ENCODE measurements at places on chromosomes 2 and 18.

DNA sequence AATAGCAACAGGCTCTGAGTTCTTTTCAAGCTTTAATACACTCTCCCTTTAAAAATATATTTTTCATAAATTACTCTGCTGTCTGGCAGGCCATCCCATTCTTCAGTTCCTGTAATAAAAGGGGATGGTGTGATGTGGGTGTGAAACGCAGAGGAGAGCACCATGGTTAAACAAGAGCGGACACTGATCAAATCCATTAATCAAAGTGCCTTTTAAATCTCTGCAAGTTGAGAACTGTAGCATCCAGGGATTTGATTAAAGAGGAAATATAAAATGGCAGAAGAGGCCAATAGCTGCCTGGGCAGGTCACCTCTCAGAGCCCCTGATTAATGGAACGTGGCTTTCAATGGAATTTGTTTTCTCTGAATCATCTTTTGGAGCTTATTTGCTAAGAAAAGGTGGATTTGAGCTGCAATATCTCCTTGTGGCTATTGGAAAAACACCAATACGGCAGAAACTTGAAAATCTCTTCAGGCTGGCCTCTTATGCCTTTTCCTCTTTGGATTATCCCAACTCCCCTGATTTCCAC is 96.9 kb downstream of the ACTR3 start:
- no peak for DNase-seq

DNA sequence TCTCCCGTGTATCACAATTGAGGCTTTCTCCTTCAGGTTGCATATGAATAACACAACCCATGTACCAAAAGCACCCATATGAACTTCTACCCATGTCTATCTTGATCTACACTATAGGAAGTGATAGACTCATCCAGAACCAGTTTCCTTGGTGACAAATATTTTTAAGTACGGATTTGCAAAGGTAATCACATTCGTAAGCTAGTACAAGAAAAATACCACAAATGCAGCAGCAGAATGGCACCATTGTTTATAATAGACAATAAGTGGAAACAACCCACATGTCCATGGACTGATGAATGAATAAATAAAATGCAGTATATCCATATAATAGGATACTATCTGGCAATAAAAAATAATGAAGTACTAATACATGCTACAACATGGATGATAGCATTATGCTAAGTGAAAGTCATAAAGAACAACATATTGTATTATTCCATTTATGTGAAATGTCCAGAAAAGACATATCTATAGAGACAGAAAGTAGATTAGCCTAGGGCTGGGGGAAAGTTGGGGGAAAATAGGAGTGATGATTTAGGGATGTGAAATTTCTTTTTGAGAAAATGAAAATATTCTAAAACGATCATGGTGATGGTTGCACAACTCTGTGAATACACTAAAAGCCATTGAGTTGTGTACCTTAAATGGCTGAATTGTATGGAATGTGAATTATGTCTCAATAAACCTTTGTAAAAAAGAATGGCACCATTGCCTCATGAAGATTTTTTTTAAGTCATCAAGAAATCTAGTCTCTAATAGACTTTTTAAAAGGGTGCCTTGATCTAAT is 3.4 kb upstream of the CCDC88A start:
- DNase-seq: no peak

DNA sequence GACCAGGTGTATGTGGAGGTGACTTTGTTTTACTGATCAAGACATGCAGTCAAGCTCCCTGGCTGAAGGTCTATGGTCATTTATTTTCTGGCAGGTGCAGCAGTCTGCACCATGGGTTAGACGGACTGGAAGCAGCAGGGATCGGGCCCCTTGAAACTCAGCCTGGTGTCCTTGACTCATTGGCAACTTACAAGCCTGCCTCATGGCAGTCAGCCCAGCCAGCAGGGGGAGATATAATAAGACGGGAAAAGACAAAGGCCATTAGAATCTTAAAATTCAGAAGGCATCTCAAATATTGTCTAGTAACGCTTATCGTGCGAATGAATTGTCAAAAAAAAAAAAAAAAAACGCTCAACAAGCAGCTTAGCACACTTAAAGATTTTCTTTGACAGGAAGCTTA is 308.2 kb downstream of the EN1 start:
- no peak for DNase-seq

DNA sequence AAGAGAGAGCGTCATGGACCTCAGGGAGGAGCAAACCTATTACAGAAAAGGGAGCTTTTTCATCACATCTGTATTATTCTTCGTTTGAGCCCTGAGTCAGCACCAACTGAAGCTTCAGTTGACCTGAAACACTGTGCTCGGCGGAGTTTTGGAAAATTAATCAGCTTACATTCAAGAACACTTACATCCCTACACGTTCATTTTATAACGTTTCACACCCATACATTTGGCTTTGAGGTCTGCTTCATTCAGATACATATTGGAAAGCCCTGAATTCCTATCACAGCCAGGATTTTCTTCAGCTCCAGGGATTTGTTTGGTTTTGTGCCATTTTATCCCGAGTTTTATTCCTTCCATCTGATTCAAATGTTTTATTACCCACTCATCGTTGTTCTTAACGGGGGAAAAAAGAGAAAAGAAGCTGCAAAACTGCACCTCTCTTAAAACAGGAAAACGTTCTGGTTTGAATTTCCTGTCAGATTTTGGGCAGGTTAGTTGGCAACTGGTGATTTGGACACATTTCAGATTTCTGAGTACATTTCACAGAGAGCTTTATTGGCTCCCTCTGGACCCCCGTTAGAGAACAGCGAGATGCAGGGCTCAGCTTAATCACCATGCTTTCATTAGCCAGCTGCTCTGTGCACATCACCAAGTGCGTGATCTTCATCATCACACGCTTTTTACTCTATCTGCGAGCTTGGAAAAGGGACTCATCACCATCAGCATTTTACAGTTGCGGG is 88.8 kb downstream of the CDC42EP3 start:
- DNase-seq: no peak

- no peak for DNase-seq
Observed at GRCh38 chr2:219736209-219736608, 108.8 kb downstream of the SLC4A3 start.

DNA sequence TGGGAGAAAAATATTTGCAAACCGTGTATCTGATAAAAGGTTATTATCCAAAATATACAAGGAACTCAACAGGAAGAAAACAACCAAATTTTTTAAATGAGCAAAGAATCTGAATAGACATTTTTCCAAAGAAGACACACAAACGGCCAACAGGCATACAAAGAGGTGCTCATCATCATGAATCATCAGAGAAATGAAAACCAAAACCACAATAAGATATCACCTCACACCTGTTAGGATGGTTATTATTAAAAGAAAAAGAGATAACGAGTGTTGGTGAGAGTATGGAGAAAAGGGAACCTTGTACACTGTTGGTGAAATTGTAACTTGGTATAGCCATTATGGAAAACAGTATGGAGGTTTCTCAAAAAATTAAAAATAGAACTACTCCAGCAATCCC is 463.3 kb downstream of the IRS1 start:
- no peak for DNase-seq

DNA sequence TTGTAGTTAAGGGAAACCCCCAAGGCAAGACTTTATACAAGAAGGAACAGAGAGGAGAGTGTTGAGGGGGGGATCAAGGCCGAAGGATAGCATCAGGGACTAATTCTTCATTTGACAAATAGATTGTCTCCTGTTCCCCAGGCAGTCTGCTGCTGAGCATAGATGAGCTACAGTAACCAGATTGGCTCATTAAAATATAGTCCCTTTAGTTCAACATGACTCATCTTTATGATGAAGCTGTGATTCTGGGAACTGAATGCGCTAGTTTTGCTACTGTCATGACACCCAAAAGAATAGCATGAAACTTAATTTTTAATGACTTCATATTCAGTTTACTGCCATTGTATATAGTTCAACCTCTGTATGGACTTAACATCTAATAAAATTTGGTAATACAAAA is 35.5 kb downstream of the TMEFF2 start:
- no peak for DNase-seq

DNA sequence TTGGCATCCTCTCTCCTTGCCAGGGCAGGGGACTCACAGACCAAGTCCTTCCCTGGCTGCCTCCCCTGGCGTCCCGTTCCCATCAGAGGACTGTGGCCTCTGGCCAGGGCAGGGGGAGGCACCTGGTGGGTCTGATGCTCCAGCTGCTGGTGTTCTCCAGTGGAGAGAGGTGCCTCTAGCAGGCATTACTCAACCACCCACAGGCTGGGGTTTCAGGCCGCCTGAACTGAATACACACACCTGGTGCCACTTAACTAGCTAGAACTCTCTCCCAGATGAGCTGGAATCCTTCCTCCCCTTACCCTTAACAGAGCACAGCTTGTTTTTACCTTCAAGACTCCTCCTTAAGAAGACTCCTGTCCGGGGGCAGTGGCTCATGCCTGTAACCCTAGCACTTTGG is 37.7 kb upstream of the CNGA3 start:
- no peak for DNase-seq

- no peak for DNase-seq
Observed at GRCh38 chr2:101469863-101470262, 5.0 kb downstream of the RFX8 start.

DNA sequence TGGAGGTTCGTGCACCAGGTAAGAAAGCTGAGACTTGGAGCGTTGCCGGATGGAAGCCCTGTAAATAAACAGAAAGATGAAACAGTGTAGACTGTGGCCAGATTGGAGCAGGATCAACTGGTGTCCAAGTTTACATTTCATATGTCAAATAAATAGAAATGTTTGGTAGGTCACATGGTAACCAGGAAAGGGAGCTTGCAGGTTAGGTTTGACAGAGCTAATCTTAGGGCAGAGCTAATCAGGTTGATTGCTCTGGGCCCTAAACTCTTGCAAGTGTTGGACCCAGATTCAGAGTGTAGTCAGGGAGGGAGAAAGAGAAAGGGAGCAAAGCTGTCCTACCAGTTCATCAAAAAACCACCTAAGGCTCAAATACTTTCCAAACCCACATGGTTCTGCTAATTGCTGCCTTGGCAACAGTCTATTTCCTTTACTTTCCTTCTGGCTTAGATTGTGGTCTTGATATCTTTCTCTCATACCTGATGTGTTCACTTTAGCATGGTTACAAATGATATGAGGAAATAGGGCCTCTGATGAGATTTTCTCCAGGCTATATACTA is 63.2 kb downstream of the G6PC2 start:
- DNase-seq: no peak

GRCh38 chr18:9994701-9995235 is 81.0 kb downstream of the VAPA start:
- DNase-seq: no peak

- DNase-seq: no peak
Observed at GRCh38 chr2:7030810-7031209, 113.6 kb downstream of the RNF144A start.

- DNase-seq: no peak
Observed at GRCh38 chr2:10634495-10634894, 55.3 kb downstream of the NOL10 start.

DNA sequence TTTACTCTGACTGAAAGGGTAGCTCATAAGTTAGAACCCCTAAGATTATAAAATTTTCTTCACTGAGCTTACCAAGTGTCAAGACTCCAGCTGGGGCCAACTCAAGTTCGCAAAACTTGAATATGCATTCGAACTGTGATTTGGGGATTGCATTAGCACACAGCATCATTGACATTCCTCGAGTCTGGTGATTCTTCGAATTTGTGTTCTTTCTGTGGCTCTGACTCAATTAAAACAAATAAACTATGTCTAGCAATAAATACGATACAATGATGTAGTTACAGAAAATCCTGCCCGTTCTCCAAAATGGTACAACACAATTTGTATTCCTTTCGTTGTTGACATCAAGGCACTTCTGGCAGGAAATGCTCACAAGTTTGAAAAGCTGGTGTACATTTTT is 11.1 kb downstream of the CCL20 start:
- no peak for DNase-seq
